ENCODE measurements at places on chromosomes 3 and 15.

- peak; percentile 58 for DNase-seq
Observed at GRCh38 chr3:15646851-15647511, 45.4 kb downstream of the BTD start.

DNA sequence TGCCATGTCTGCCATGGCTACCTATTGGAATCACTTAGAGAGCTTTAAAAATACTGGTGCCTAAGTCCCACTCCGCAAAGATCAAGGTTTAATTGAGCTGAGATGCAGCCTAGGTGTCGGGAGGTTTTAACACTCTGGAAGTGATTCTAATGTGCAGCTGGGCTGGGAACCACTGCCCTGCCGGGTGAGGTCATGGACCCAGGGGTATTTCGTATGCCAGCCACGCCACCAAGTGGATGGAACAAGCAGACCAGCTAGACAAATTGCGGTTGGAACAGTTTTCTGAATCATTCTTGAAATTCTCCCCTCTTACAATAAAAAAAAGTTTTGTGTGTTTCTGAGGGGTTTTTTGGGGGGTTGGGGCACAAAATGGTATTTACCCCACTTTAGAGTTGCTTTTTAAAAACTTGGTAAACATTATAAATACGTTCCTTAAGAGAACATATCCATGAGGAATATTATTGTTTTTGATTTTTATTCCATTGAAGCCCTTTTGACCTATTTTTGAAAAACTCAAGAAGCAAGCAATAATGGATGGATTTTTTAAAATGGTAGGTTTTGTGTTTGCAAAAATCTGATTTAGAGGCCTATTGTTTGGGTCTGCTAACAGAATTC, 66.2 kb upstream of the CSTA start:
- peak; percentile 40 for DNase-seq

DNA sequence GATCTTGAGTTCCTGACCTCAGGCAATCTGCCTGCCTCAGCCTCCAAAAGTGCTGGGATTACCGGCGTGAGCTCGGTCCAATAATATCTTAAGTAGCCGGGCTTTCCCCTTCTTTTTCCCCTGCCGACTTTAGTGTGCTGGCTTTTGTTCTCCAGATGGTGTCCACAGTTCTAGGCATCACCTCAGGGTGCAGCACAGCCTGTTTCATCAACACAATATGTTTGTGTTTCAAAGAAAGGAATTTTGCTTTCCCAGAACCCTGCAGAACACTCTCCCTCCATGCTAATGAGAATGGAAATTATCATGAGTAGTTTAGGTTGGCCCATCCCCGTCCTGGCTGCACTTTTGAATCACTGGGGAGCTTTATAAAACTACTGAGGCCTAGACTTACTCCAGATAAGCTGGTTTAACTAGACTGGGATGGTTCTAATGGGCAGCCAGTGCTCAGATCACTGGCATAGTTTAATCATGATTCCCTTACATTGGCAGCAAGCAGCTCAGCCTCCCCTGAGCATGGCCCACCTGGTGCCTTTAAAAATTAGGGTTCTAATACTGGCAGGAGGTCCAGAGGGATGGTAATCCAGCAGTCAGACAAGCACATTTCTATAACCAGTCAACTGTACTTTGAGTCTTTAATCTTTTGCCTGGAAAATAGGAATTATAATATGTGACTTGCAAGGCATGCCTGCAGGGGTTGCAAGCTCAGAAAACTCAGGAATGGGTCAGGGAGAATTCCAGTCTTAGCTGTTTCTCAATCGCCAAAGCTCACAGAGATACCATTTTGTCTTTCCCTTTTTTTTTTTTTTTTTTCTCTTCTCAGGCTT, 127.6 kb upstream of the RASGRP1 start:
- no peak for DNase-seq

DNA sequence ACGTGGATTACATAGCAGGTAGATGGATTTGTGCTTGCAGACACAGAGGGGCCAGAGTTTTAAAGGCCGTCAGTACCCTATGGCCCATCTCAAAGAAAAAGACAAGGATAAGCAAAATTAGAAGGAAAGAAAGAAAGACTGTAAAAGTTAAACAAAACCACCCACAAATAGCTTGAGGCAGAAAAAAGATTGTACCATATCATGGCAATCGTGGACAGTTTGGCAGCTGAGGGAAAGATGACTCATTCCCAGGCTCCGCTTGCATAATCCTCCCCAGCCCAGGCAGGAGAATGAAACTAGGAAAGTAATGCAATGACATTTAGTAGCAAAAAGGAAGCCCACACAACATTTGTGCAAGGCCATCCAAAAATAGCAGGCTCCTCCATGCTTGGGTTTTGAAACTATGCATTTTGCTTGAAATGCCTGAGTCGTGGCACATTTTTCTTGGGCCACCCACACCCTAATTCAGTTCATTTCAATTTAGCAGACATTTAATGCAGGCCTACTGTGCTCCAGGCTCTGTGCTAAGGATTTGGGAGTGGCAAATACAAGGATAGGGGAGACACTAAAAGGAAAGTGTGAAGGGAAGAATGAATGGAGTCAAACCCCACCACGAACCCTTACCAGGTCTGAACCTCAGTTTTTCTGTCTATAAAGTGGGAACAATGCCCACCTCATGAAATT, 40.9 kb upstream of the SMAD3 start:
- no peak for DNase-seq

DNA sequence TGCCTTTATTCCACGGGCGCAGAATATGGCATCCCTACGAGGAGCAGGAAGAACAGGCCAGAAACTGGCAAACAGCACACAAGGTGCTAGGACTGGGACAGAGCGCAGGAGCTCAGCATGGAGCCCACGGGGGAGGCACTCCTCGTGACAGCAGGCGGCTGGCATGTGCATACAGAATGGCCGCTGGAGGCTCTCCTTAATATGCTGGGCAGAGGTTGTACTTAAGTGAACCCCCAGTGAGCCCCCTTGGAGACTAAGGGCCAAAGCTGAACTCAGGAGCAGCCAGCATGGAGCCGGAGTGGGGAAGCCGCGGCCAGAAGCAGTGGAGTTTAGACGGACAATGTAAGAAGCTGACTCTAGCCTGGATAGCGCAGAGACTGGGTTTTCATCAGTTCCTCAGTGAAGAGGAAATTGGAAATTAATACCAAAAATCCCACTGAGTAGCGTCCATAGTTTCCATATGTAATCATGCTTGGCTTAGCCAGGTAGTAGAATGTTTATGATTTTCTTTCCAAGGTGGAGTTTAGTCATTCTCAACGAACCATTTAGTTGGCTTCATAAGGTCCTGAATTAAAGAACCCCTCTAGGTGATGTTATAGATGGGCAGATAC, 69.4 kb downstream of the EPHB3 start:
- no peak for DNase-seq

DNA sequence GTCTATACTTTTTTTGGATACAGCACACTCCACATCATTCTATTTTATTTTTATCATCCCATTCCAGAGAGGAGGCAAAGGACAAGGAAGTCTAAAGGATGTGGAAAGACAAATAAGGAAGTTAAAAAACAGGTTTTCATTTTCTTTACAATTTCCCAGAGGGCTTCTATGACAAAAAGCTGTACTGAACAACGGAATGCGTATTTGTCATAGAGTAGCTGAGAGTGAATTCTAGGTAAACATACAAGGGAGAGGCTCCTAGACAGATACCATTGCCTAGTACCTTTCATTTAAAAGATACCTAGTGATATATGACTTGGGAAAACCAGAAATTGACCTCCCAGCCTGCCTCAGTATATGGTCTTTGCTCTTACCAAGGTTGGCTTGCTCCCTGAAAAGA, 341.7 kb downstream of the FHIT start:
- DNase-seq, result no peak

DNA sequence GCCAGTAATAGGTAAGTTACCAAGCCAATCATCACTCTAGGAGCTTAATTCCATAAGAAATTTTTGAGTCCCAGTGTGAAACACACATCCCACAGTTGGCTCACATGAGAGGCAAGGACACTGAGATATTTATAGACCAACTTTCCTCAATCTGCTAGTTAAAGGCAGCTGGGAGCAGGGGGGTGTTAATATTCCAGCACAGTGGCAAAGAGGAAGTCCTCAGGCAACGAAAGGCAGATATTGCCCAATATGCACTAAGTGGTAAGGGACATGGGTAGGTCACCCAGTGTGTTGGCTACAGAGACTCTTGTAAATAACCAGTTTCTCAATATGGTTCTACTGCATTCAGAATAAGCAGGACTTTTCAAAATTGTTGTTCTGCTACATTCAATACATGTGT, 61.0 kb downstream of the TOP2B start:
- DNase-seq, result no peak

DNA sequence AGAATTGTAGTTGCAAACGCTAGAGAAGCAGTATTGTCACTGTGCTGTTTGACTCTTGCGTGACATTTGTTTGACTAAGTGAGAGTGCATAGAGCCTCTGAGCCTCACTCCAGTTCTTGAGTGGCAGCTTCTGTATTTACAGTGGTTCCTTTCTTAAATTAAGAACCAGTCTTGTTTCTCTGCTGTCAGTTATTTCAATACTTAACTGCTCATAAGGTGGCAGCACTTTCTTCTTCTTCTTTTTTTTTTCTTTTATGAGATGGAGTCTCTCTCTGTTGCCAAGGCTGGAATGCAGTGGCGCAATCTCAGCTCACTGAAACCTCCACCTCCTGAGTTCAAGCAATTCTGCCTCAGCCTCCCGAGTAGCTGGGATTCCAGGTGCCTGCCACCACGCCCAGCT, 372.1 kb downstream of the LPP start:
- DNase-seq, result no peak

GRCh38 chr3:86954747-86955146, 36.2 kb downstream of the VGLL3 start:
- DNase-seq, result no peak

DNA sequence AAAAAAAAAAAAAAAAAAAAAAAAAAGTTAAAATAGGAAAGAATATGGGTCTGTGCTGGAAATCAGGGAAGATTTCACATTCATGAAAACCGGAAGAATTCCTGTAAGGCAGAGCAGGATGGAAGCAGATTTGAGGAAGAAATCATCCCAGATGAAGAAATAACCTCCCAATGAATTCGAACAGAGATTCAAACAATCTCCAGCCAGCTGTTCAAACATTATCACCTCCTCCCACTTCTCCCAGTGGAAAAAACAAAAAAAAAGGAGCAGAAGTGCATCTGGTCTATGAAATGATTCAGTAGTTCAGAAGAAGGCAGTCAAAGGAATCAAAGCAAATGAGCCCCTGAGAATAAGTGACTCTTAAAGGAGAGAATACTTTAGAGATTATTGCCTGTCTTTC, 33.1 kb downstream of the CP start:
- DNase-seq, result no peak

- DNase-seq, result no peak
Observed at GRCh38 chr3:128382221-128382807, 84.4 kb downstream of the DNAJB8 start.

- no peak for DNase-seq
Observed at GRCh38 chr3:16802389-16802788, 82.4 kb upstream of the PLCL2 start.

DNA sequence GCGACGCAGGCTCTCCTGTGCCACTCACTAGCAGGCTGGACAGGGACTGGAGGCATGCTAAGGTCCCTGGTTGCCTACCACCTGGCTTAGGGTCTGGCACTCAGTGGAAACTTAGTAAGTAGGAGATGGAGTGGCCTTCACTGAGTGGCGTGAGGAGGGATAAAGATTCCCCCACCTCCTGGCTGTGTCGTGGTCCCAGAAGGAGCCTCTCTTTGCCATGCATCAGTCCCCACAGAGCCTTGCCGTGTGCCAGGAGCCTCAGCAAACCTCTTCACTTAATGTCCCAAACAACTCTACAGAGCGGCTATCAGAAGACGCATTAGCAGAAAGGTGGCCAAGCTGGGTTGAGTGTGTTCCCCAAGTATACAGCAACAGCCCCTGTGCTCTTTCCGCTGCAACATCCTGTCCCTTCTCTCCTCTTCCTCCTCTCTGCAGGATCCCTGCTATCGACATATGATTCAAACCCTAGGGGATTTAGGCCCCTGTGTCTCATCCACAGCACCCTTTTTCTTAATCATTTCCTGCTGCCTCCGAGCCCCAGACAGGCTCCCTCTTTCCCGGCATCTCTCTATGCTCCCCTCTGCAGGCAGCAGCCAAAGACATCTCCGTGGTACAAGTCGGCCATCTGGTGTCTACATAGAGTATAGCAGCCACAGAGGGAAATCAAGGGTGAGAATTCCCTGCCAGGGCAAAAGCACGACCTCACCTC, 66.7 kb downstream of the SLC6A1 start:
- peak; percentile 79 for DNase-seq

DNA sequence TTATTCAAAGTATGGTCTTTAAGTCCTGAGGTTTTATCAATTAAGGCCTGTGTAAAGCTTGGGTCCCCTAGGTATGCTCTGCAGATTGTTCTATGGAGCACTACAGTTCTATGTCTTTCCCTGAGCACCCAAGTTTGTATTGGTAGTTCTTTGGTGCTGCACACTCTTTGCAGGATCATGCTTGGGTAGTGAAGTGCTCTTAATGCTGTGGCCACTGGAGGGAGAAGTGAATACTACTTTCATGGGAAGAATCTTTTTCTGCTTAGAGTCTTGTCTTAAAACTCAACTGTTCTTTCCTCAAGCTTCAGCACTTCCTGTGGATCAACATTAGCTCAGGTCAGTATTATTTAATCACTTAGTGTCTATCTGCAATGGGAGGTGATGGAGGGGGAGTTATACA, 93.6 kb upstream of the CFAP20DC start:
- DNase-seq, result no peak

- DNase-seq, result no peak
Observed at GRCh38 chr3:147354623-147355022, 51.7 kb downstream of the ZIC4 start.

DNA sequence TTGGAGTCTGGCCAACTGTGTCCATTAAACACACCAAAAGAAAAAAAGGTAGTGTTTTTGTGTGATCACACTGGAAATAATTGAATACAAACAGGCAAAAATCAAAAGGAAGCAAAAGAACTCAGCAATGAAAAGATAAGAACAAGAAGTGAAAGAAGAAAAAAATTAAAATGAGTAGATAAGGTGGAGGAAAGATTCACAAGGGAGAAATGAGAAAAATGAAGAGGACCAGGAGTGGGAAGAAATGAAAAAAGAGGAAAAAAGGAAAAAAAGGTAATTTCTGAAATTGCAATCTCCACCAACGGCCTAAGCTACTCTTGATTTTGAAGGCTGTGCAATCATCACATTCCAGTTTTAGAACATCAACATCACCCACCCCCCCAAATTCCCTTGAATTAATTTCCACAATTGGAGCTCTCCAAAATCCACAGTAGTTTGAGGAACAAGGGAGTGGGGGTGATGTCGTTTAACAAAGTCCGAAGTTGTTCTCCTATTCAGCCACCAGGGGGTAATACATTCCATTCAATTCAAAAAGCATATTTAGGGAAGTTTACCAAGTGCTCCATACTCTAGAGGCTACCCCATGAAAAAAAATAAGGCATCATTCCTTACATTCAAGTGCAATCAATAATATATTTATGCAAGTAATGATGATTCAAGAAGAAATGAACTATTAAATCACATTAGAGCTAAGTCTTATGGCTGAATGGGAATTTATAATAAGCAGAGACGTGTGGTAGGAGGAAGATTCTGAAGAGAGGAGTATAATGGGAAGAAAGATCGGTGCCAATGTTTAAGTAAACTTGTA, 37.4 kb downstream of the ZNF860 start:
- peak; percentile 32 for DNase-seq

DNA sequence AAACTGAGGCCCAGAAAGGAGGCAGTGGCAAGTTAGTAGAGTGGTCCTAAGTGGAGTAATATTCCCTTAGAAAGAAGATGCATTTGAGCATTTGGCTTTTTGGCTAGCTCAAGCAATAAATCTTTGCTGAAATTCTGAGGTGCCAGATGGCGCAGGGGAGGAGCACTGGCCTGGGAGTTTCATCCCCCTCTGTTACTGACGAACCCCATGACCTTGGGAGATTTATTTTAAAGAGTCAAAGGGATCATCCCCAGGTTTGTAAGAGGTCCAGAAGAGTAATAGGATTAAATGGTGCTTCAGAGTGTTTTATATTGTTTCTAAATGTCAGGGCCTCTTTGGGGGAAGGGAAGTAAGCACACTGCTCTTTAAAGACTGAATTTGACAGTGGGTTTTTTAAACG, 85.1 kb upstream of the PIAS1 start:
- no peak for DNase-seq
